AG04450 (cell line): ENCODE measurements at places on chromosomes 12 and 14.

- DNase-seq: no peak
These were observed 1279.1 kb upstream of the FLRT2 start for GRCh38 chr14:84250893-84251292.

GRCh38 chr12:19834592-19834991 is 395.3 kb downstream of the AEBP2 start:
- no peak for DNase-seq

DNA sequence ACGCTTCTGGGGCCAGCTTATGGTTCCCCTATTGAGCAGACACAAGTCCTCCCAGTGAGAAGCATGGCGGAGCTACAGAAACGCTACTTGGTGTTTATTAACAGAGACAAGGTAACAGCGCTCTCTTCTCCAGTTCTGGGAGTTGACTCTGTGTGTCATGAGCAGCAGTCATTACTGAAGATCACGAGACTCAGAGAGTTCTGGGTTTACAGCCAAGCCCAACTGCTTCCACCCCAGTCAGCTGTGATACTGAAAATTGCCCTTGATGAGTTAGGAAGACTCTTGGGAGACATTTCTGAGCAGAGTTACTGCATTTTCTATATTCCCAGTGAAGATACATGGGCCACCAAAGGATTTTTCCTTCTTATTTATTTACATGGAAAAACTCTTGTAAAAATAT is 48.6 kb downstream of the CFAP251 start:
- no peak for DNase-seq

DNA sequence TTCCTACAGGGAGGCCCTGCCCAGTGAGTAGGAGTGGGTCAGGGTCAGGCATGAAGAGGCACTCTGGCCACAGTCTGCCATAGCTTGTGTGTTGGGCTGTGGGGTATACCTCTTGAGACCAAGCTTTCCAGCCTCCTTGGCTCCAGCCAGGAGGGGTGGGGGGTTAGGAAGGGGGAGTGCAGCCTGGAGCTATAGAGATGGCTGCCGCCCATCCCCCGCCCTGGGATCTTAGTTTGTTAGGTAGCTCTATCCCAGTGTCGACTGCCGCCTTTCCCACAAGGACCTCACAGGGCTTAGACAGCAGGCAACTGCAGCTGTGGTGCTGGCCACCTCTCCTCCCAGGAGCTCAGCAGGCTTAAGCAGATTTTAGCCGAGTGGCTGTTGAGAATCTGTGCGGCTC is 216.4 kb downstream of the PLCZ1 start:
- DNase-seq: no peak

GRCh38 chr12:101795786-101796185 is 35.0 kb downstream of the GNPTAB start:
- DNase-seq: no peak

GRCh38 chr12:117225179-117225578 is 34.9 kb upstream of the FBXO21 start:
- DNase-seq: no peak

GRCh38 chr12:13033476-13033875 is 10.7 kb upstream of the FAM234B start:
- DNase-seq: no peak

- no peak for DNase-seq
These were observed 53.5 kb upstream of the DIO3 start for GRCh38 chr14:101507836-101508150.
